ENCODE measurements at places on chromosomes 1 and 21.

GRCh38 chr1:234617986-234618736 lies 8.2 kb upstream of the IRF2BP2 start:
- DNase-seq: no peak

GRCh38 chr1:36966242-36966641 lies 68.1 kb downstream of the GRIK3 start:
- DNase-seq: no peak

- no peak for DNase-seq
Measured at GRCh38 chr1:45673956-45674355, 12.4 kb downstream of the GPBP1L1 start.

DNA sequence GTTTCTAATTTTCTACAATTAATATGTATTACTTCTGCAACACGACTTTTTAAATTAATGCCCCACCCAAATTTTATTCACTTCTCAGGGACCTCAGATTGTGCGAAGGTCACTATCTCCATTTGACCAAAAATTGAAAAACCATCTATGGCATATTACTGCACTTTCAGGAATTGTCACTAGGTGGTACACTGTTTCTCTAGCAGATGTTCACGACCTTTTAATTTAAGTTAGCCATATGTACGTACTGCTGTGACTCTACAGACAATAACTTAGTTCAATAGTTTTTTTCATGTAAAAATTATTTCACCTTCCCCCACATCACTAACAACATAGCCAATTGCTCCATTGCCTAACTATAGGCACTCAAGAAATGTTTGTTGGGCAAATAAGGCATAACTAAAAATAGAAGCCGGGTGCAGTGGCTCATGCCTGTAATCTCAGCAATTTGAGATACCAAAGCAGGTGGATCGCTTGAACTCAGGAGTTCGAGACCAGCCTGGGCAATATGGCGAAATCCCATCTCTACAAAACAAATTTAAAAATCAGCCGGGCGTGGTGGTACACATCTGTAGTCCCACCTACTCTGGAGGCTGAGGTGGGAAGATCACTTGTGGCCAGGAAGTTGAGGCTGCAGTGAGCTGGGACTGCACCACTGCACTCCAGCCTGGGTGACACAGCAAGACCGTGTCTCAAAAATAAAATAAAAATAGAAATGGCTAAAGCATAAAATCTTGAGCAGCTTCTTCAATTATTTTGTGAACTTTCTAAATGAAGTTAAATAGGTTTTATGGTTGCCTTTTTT lies 75.7 kb upstream of the PKN2 start:
- no peak for DNase-seq

DNA sequence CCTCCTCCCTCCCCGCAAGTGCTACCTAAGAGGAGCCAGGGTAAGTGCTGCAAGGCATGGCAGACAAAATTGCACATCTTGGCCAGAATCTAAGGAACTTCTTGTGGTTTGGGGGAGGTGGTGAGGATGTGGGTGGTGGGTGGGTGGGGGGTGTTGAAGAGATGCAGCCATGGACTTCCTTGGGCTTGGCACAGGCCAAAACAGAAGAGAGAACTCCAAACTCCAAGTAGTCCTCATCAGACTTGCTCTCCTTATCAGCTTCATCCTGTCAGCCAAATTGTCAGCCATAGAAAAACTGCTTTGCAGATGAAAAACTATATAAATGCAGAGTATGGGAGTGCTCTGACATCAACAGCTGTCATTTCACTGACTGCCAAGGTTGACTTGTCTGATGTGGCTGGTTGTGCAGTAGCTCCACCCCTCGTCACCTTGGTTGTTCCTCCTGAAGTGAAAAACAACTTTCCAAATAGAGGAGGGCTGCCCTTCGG lies 7.1 kb downstream of the AMIGO1 start:
- DNase-seq: no peak

DNA sequence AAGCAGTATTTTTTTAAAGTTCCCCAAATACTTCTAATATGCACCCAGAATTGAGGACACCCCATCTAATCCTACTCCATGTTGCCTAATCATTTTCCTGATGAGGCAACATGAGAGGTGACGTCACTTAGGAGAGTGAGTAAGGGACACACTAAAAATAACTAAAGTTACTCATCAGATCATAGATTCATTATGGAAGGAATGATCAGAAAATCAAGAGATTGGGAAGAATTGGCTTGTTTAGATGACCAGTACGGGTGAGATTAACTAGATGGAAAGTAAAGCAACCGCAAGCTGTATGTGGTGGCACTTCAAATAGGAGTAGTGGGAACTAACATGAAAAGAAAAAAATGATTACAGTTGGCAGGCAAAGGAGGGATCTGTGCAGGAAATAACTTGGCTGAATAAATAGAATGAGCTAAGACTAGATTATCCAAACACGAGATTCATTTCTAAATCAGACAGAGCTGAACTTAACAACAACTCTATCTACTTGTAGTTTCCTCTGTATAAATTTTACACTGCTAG lies 61.4 kb upstream of the CXADR start:
- no peak for DNase-seq

- DNase-seq: no peak
Measured at GRCh38 chr1:95730986-95731385, 497.0 kb downstream of the RWDD3 start.

GRCh38 chr1:60034999-60035398 lies 38.6 kb downstream of the C1orf87 start:
- no peak for DNase-seq

DNA sequence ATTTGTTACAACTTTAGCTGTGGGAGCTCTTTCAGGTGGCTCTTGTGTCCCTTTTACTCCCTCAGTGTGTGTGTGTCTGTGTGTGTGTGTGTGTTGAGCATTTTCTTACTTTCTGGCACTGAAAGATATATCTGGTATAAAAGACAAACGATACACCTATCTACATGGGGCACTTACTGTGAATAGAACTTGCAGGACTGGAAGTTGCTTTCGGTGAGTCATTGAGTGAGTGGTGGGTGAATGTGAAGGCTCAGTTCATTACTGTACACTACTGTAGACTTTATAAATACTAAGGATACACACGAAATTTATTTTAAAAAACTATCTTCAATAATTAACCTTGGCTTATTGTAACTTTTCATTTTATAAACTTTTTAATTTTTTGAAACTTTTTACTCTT lies 38.7 kb downstream of the BTBD8 start:
- DNase-seq: no peak

DNA sequence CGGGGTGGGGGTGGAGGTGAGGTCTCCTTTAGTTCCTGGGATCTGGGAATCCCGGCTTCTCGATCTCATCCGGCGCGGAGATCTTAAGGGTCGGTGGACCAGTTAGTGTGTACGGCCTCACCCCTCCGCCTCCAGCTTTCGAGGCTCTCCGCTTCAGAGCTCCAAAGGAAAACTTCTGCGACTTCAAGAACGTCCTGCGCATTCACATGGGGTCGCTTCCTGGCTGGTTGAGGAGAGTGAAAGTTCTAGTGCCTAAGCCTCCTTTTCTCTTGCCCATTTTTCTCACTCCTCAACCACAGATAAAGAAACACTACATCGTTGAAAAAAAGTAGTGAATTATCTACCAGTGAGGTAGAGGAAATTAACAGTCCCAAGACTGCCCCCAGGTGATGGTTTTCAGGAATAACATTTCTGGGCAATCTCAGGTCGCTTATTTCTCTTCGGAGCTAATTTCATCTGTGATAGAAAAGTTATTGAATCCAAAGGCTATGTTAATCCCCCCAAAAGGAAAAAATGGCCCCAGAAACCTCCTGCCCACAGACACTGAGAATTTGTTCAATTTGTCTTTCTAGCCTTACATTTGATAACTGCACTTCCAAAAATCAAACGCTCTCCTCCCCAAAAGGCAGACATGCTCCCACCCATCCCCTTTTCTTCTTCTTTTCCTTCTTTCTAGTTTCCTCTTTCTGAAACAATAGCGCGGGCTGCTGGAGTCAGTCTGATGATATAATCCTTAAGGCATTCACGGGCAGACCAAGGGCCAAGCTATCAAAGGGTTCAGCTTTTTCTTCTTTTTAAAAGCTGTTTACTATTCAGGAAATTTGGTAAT lies 20.6 kb upstream of the TBX15 start:
- no peak for DNase-seq

- DNase-seq: no peak
Measured at GRCh38 chr1:175537571-175537970, 205.8 kb downstream of the TNR start.

DNA sequence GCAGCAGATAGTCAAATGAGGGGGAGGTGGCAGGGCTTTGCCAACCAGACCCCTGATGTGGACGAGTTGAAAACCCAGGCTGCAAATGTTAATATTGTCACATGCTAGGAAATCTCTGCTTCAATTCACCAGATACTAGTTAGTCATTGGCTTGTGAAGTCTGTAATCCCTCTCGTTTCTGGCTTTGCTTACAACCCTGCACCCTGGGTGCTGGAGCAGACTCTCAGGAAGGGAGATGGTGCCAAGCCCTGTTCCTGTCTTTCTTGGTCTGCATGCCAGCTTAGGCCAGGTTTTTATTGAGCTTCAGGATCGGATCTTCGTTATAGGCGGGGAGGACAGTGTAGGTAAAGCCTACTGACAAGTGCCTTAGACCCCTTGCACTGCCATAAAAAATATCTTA lies 53.3 kb downstream of the MDM4 start:
- no peak for DNase-seq

GRCh38 chr1:153866045-153866850 lies 56.5 kb downstream of the GATAD2B start:
- DNase-seq: no peak

DNA sequence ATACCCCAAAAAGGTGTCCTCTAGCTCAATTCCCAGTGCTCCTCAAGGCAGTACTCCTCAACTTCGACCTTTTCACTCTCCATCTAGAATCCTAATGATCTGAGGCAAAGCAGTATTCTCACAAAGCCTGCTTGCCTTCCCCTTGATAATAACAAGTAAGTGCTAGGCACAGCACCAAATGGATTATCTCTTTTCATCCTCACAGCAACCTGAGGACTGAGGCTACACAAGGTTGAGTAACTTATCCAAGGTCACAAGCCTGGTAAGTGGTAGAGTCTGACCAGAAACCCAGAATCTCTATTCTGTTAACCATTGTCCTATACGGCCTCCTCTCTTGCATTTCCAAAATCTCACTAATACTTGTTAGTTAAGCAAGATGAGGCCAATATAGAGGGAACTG lies 5.1 kb downstream of the SYDE2 start:
- DNase-seq: no peak

GRCh38 chr1:24957016-24957807 lies 27.1 kb upstream of the RUNX3 start:
- DNase-seq: no peak

GRCh38 chr1:226555092-226555491 lies 6.5 kb downstream of the STUM start:
- no peak for DNase-seq

GRCh38 chr1:174964261-174964971 lies 35.3 kb upstream of the CACYBP start:
- DNase-seq: no peak

GRCh38 chr1:36910886-36911540 lies 123.3 kb downstream of the GRIK3 start:
- DNase-seq: no peak

DNA sequence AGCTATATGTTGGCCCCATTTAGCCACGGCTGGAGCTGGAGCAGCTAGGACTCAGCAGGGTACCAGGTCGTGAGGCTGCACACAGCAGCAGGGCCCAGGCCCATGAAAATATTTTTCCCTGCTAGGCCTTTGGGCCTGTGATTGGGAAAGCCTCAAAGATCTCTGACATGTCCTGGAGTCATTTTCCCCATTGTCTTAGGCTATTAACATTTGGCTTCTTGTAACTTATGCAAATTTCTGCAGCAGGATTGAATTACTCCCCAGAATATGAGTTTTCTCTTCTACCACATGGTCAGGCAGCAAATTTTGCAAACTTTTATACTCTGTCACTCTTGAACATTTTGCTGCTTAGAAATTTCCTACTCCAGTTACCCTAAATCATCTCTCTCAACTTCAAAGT lies 11.2 kb downstream of the CFHR2 start:
- DNase-seq: no peak

All from activated CD8-positive, alpha-beta memory T cell treated with anti-CD3 and anti-CD28 coated beads for 1 hour (primary cell).